Stimulated activated CD4-positive, alpha-beta T cell treated with anti-CD3 and anti-CD28 coated beads, Interleukin-2, amount 100 ng/mL, for 24 hours (primary cell): ENCODE measurements at places on chromosomes 7 and 10.

DNA sequence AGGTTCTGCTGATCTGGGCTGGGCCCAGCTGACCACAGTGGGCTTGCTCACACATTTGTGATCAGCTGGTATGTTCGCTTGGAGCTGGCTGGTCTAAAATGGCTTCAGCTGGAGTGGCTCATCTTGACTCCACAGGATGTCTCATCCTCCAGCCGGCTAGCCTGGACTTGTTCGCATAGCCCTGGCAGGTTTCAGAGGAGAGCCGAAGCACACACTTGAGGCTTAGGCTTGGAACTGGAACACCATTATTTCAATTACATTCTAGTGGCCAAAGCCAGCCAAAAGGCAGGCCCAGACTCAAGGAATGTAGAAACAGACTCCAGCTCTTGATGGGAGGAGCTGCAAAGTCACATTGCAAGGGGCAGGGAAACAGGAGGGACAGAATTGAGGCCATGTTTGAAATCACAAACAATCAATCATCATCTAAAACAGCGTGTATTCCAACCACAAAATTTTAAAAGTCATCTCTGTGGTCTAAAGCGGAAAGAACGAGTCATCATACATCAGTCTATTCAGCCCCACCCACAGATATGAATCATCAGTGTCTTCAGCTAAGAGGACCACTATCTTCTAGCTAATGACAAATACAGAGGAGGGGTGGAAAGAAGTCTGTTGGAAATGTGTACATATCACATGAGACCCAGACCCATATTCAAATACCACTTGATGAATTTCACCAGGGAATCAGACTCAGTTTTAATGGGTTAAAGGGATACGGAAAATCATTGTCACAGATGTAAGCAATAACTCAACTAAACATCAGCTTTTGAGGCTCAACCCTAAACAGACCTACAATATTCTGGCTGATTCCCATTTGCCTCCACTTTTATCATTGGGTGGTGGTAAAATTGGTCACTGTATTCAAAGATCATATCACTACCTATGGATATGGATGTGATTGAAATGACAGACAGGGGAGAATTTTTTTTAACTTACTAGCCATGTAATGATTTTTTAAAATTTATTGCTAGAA is 139.0 kb upstream of the MKLN1 start:
- peak; percentile 43 for DNase-seq

DNA sequence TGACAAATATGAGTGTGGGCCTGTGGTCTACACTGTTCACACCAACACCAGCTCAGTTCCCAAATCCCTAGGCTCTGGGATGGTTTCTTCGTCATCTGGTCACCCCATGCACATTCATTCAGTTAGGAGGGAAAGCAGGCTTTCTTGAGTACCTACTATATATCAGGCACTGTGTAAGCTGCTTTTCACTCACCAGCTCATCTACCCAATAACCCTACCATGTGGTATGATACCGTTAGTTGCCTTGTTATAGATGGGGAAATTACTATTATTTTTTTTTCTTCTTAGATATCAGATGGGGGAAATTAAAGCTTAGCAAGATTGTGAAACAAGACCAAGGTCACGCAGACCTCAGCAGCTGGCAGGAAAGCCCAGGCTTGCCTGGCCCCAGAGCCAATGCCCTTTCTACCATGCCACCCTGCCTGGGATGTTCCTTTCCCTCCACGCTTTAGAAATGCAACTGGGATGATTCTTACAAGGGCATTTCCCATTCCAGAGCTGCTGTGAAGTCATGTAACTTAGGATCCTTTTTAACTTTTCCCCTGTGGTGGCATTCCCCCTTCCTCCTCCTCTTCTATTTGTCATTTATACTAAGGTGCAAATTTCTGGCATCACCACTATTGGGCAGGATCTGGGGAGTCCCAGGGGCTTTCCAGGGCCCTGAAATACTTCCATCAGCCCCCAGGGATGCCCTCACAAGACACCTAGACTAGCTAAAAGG is 93.1 kb upstream of the EFCAB10 start:
- DNase-seq = no peak

DNA sequence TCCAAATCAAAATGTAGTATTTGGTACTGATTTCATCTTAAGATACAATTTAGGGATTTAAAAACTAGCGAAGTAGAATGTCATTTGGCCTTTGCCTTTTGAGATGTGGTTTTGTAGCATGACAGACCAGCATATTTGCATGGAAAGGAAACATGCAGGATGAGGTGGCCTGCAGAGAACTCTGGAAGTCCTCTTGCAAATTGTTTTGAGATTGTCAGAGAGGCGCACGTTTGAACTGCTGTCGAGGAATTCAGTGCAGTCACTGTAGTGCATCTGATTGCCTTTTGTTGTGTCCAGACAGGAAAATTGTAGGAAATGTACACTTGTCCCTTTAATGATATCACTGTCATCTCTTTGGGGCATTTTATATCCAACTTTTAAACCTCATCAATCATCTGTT is 136.7 kb downstream of the CELF2 start:
- DNase-seq = no peak

- DNase-seq = no peak
These were observed 96.6 kb downstream of the MKLN1 start for GRCh38 chr7:131424219-131424822.

DNA sequence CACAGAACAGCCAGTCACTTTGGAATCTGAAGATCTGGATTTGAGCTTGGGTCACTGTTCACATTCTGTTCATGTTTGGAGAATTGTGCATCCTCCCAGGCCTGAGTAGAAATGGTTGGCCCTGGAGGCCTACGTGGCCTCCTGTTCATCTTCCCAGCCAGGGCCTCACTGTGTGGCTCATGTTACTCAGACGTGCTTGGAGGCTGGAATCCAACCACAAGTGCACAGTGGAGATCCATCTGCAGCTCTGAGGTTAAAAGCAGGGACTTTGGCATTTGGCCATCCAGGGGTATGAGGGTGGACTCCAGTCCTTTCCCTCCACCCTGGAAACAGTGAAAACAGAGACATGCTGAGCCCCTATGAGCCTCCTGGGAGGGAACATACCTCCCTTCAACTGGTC is 709.0 kb upstream of the IGFBP3 start:
- no peak for DNase-seq

DNA sequence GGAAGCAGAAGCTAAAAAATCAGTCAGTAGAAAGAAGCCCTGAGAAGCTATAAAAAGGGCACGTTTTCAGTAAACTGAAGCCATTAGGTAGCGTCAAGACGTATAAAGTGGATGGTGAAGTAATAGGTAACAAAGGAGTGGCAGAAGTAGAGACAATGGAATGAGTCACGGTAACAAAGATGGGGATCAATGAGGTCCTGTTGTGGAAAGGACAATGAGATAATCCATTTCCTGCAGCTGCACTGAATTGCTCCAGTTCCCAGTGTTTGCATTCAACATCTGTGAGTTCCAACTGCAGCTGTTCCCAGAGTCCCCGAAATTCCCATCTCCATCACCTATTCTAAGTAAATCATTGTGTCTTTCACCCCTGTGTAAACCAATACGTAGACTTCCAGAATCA is 4.8 kb upstream of the HYCC1 start:
- DNase-seq = no peak

- DNase-seq = no peak
These were observed 828 bp upstream of the MALSU1 start for GRCh38 chr7:23298141-23298881.

DNA sequence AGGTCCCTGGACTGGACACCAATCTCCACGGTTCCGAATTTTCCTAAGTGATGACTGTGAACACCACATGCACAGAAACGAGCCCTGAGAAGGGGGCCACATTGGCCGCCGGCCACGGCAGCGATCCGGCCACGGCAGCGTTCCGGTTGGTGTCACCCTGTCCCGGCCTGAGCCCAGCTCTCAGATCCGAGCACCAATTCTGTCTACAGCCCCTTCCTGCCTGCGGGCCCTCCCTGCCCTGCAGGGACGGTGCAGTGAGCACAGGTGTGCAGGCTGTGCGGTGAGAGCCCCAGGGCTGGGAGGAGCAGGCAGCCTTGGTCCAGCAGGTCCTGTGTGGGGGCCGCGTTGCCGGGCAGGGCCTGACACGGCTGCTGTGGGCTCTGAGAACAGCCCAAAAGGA is 29.7 kb upstream of the GPR146 start:
- no peak for DNase-seq

DNA sequence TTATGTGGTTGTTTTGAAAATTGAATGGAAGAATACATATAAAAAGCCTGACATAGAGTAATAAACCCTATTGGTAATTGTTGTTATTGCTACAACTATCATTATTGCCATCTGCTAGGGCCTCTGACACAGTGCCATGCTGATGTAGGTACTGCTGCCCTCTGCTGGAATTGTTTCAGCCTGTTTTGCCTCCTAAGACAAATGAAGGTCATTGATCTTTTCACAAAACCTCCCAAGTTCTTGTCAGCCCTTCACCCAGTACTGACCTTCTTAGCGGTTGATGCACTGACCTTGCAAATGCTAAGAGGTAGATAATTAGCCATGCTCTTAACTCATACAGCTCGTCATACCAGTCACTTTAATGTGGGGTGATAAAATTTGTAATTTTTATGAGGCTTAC is 975.2 kb downstream of the SORCS1 start:
- peak; percentile 11 for DNase-seq

DNA sequence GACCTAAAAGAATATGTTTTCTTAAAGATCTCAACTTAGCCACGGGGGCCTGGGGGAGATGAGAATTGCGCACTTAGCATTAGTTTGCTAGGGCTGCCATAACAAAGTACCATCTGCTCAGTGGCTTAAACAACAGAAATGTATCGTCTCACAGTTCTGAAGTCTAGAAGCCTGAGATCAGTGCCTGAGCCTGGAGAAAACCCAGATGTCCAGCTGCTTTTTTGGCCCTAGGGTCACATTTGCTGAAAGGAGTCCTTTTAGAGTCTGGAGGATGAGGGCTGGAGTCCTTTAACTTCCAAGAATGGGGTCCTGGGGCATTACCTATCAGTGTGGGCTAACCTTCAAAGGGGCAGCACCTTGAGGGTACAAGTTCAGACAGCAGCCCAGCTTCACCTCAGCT is 48.2 kb downstream of the SMURF1 start:
- DNase-seq = no peak

GRCh38 chr7:117036053-117036669 is 82.9 kb downstream of the ST7 start:
- DNase-seq = no peak

DNA sequence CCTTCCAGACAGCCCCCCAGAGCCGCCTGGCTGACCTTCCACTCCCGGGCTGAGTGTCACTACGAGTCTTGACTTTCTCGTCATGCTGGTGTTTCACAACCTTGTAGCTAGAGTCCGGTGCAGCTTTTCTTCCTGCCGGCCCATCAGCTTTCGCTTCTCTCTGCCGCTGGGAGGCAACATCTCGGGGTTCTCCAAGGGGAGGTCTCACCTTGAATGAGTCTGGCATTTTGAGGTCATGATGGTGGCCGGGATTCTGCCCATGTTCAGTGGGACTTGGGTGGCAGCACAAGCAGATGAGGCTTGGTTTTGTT is 285.2 kb downstream of the CAMK1D start:
- DNase-seq = no peak

DNA sequence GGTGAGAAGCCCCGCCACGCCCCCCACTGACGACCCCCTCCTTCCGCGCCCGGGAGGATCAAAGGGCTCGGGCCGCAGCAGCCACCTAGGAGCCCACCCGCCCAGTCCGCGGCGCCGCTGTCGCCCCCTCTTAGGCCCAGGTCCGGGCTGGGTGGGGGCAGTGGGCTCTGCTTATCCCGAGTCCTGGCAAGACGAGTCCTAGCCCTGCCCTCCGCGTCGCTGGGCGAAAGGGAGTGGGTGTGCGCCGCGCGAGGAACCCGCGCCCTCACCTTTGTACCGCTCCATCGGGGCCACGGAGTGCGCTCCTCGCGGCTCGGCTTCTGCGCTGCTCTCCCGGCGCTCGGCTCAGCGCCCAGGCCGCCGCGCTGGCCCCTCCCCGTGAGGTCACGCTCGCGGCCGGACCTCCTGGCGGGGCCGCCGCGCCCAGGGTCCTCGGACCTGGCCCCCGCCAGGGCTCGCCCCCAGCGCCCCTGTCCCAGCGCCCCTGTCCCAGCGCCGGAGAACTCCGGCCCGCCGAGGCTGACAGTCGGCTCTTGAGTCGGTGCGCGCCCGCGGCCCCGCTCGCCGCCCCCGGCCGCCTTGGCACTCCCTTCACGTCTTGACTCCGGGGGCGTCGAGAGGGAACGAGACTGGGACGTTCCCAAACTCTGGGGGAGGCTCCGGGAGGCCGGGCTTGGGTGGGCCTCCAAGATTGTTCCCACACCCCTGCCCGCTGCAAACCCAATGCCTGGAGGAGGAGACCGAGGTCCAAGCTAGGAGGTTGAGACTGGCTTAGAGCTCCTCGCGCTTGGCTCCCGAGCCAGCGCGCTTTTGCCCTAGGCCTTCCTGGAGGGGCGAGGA is at the start of gene AFAP1L2:
TSS of gene AFAP1L2 (minus strand) at position 332 of the 840 bp plus-strand sequence. CDS start at position 285, 47 bp downstream.
- no peak for DNase-seq

DNA sequence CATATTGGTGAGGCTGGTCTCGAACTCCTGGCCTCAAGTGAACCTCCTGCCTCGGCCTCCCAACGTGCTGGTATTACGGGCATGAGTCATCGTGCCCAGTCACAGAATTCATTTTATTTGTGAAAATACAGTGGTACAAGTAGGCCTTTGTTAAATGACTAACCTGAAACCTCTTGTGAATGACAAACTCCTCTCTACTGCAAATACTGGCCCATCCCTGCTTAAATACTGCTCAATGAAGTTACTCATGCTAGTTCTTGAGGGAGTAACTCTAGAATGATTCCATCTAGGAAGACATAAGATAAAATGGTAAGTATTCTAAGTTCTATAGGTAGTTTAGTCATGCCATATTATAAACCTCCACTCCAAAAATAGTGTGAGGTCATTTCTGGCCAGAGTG is 80.7 kb downstream of the UBE2H start:
- DNase-seq = peak; percentile 21

GRCh38 chr7:196283-196682 is 3.9 kb downstream of the FAM20C start:
- no peak for DNase-seq

GRCh38 chr7:22827563-22827962 is 4.9 kb upstream of the TOMM7 start:
- DNase-seq = no peak

- DNase-seq = no peak
These were observed 41.1 kb upstream of the NFKB2 start for GRCh38 chr10:102354451-102354850.

DNA sequence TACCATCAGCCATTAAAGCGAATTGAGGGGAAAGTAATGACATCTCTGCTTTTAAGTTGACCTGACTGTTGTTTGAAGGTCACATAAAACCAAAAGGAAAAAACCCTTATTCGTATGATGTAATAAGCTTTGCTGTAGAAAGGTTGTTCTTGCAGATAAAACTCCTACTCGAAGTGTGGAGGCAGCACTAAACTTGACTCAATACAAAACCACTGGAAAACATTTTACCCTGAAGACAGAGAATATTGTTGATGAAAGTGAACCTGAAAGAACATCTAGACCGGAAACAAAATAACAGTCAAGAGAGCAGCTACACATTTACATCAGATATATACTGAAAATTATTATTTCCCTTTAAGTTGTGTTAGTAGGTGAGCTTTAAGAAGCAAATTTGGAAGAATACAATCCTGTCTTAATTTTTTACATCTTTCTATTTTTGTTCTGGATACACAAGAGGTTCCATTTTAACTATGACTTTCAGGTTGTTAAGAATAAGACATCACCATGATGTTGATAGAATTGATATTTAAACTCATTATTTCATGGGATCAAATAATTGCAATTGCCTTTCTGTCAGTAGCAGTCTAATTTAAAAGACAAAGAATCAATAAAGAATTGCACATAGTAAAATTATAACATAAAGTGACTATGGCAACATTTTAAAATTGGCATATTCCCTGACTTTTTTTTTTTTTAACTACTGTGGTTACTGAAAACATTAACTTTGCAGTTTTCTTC is 6.4 kb downstream of the ETV1 start:
- DNase-seq = no peak
